ENCODE measurements at places on chromosomes 4 and X. TPM values are rescaled to one million over a fixed set of nuclear protein-coding genes. Genes with fewer than 3 reads are reported as not detected.

Gene CT55
- total RNA-seq: not detected

Gene SLITRK2
- not detected for total RNA-seq

Gene RHOXF1
- not detected for total RNA-seq

Gene SPANXB1
- 31.4 TPM for total RNA-seq

Gene PHEX
- total RNA-seq: 3.5 TPM

Gene ADGRG4
- not detected for total RNA-seq

Gene CNKSR2
- 1.5 TPM for total RNA-seq

Gene UGDH
- total RNA-seq: 88.6 TPM

Gene REPS2
- 15.4 TPM for total RNA-seq

Gene SAGE1
- total RNA-seq: not detected

Gene NMU
- total RNA-seq: 22.6 TPM

Gene CLDN22
- not detected for total RNA-seq

Gene DDX53
- total RNA-seq: not detected

Gene C1GALT1C1
- 32.7 TPM for total RNA-seq

Gene C4orf51
- total RNA-seq: not detected

Gene SMIM10L2A
- total RNA-seq: not detected

Gene KCND1
- total RNA-seq: 2.2 TPM

Gene BRCC3
- total RNA-seq: 52.0 TPM

Gene CT45A10
- total RNA-seq: not detected

Gene RBM46
- not detected for total RNA-seq

Gene CLIC2
- 0.17 TPM for total RNA-seq

Gene ARX
- not detected for total RNA-seq

Gene RFC1
- total RNA-seq: 65.7 TPM

Gene PIM2
- 4.4 TPM for total RNA-seq

Gene ACOT9
- 47.0 TPM for total RNA-seq

Gene RXFP1
- not detected for total RNA-seq

Gene CXorf49
- total RNA-seq: not detected

Gene NWD2
- total RNA-seq: not detected

Gene ADAM29
- total RNA-seq: not detected

Gene HOPX
- total RNA-seq: 0.98 TPM

Gene SULT1E1
- total RNA-seq: not detected

Gene CMC4
- 13.7 TPM for total RNA-seq

Gene SPANXA1
- 4.7 TPM for total RNA-seq

Gene NLGN4X
- total RNA-seq: 0.31 TPM

Gene ITIH6
- not detected for total RNA-seq

Gene SEC31A
- total RNA-seq: 95.5 TPM

Gene TMEM255A
- 9.4 TPM for total RNA-seq

Gene GRID2
- total RNA-seq: not detected

Gene ETNPPL
- not detected for total RNA-seq

Gene TECRL
- total RNA-seq: not detected

Gene NDUFC1
- total RNA-seq: 55.9 TPM

Gene SLC34A2
- total RNA-seq: not detected

All from PC-9 (cell line).